AG04449 (cell line): ENCODE measurements at places on chromosomes 5 and 9.

GRCh38 chr5:27353970-27354369 is 315.6 kb upstream of the CDH9 start:
- DNase-seq: no peak

DNA sequence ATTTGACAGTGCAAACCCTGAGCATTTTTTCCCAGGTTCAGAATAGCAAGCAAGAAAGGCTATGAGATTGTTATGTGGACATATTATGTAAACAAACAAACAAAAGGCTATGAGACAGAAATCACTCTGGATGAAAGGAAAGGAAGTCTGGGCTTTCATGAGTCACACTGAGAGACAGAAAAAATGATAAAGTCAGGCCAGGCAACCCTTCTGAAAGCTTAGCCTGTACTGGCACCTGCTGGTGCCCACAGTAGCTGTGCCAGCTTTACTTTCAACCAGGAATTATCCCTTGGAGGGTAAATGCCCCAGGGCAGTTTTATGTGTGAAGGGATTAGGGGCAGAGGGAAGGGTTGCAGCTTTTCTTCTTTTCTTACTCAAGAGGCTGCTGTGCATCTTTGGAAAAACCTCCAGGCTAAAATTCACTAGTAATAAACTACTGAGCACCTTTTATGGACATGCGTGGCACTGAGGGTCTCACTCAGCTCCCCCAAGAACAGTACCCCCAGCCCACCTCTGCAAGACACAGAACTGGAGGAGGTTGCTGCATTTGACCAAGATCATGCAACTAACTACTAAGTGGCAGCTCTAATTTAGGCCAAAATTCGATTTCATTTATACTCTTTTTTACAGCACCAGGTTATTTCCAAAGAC is 41.7 kb downstream of the ACTL7B start:
- DNase-seq: peak; percentile 10

DNA sequence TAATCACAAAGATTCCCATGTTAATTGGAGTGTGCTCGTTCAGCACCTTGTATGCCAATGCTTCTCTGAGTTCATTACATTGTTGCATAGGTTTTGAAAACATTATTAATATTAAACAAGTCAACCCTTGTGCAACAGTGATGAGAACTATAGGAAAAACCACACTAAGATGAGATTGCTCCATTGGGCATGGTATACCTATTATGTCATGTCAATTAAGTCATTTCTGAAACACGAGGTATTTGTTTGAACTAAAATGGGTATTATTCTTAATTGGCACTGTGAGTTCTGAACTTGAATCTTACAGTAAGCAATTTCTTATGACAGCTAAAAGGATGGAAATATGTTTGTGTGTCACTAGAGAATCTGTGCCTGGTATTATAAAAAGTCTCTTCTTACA is 447.7 kb downstream of the EFNA5 start:
- DNase-seq: no peak

GRCh38 chr5:39648085-39648847 is 223.5 kb upstream of the DAB2 start:
- no peak for DNase-seq

- no peak for DNase-seq
These were observed 105.4 kb upstream of the PAM start for GRCh38 chr5:102649731-102650130.

DNA sequence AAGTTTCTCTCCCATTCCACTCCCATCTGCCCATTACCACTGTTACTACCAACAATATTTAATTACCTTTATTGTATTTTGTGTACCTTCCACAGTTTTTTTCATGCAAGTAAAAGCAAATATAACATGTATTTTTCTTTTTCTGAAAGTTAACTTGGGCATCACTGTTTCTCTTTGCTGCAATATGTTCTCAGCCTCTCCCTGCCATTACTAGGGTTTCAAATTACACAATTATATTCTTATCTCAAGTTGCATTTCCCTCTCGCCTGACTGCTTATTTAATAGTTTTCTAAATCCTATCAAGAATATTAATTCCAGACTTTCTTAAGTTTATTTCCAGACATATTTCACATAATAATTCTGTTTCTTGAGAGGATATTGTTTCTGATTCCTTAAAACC is 46.9 kb upstream of the GAS1 start:
- no peak for DNase-seq

DNA sequence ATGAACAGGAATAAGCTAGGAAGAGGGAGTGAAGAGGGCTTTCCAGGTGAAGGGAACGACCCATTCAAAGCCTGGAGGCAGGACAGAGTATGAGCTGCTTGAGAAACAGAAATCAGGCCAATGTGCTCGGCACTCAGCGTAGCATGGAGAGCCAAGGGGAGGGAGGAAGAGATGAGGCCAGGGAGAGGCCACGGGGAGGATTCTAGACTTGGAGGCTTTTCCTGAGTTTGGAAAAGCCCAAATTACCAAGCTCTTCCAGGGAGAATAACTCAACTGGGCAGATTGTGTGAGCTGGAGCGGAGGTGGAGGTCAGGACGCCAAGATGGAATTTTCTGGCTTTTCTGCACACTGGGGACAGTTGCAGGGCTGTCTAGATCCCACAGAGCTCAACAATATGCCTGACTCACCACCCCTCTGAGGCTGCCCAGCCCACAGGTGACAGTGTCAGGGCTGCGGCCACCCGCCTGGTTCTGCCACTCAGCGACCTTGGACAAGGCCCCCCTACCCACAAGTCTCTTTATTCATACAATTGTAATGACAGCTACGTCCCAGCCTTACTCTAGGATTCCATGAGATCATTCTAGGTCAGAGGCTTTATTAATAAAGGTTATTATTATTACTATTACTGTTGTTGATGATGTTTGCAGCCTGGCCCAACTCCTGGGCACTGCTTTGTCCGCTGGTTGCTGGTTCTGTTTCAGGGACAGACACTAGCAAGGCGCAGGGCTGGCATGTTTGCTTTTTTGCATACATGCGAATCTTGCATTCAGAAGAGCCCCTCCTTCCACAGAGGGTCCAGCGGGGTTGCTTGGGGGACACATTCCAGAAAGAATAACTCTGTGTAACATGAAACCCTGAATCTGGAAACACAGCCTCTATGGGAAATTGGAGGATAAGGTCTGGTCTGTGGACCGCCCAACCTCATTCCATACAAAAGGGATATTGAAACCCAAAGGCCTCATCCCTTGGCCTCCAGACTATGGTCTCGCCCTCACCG is 9.4 kb upstream of the LMX1B start:
- no peak for DNase-seq

DNA sequence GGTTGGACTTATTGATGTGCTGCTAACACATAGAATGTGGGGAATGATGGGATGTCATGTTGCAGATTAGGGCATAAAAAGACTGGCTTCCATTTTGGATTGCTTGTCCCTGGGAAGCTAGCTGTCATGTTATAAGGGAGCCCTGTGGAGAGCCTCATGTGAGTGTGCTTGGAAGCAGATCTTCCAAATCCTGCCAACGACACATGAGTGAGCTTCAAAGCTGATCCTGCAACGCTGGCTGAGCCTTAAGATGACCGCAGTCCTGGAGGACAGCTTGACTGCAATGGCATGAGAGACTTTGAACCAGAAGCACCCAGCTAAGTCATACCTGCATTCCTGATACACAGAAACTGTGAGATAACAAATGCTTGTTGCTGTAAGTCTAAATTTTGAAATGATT is 63.6 kb downstream of the NRG2 start:
- DNase-seq: no peak

DNA sequence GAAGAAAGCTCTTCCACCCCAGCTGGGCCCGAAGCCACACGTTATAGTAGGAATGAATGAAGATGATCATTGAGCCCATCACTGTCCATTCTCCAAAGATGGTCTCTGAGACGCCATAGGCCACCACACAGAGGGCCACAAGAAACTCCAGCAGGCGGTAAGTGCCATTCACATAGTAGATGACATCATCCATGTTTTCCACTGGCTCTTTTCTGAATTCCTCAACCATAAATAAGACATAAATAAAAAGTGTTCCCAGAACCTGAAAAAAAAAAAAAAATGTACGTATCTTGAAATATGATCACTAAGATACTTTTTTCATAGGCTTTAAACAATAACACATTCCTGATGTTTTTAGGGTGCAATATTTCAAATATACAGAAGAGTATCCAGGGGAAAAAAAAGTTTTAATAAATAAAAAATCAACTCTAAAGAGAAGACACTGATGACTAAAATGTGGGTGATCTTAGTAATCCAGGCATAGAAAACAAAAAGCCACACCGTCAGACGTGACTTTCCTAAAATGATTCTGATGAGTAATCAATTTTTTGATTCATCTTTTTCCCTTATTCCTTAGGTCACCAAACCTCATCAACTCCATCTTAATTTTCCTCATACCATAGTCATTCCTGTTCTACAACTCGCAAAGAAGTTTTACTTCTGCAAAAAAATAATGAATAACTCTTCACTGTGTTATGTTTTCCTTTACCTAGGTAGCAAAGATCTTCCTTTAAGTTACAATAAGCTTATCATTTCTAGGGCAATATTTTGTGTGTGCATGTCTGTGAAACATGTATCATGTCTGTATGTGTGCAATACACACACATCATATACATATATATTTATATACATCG is 47.8 kb downstream of the RNF145 start:
- no peak for DNase-seq

GRCh38 chr9:98057138-98057799 is 737 bp downstream of the NANS start:
- no peak for DNase-seq

DNA sequence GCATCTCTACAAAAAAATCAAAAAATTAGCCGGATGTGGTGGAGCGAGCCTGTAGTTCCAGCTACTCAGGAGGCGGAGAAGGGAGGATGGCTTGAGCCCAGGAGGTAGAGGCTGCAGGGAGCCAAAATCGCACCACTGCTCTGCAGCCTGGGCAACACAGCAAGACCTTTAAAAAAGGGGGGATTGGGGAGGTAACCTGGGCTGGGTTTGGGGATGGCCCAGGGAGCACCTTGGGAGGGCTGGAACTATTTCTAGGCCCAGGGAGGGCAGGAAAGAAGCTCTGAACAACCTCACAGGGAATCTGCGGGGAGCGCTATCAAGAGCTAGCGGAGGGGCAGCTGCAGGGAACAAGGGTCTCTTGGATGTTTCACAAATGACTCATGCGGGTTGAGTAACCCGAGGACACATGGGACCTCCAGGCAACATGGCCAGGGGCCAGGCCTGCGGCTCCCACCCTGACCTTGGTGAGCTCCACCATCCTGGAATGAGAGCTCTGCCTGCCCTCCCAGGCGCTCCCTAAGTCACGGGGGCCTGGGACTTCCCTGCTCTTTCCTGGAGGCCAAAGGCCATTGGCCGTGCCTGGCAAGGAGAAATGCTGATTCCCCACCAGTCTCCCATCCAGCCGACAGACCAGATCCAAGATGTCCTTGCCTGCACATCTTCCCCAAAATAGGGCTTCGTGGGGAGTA is 23.4 kb downstream of the SARDH start:
- DNase-seq: no peak

GRCh38 chr5:52690236-52690768 is 97.4 kb upstream of the ITGA1 start:
- no peak for DNase-seq

DNA sequence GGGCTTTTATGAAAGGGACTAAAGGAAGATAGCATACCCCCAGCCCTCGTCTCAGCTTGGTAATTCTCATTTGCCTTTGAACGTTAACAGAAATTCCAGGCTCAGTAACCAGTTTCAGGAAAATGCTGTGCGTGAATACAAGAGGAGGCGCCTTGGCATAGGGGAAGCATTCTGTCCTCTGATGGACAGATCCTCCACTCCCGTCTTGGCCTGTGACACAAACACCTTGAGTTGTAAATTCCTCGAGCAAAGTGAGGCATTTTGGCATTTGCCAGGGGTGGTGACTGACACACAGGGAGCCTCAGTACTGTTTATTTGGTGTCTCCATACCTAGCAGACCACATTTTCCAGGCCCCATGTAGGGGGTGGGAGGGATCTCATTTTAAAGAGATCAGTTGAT is 44.8 kb downstream of the APTX start:
- no peak for DNase-seq

DNA sequence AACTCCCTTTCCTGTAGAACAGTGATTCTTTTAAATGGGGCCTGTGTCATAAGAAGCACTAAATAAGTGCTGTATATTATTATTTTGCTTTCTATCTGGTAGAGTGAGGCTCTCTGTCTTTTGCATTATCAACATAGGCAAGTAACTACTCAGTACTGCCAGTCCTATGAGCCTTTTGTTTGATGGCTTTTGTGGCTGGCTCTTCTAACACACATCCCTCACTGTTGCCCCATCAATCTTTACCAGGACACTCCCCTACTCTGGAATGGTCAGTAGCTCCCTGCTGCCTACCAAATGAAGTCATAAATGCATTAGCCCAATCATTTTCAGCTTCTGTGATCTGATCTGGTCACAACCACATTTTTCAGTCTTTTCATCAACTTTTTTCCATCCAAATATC is 137.6 kb downstream of the INSYN2B start:
- DNase-seq: no peak

DNA sequence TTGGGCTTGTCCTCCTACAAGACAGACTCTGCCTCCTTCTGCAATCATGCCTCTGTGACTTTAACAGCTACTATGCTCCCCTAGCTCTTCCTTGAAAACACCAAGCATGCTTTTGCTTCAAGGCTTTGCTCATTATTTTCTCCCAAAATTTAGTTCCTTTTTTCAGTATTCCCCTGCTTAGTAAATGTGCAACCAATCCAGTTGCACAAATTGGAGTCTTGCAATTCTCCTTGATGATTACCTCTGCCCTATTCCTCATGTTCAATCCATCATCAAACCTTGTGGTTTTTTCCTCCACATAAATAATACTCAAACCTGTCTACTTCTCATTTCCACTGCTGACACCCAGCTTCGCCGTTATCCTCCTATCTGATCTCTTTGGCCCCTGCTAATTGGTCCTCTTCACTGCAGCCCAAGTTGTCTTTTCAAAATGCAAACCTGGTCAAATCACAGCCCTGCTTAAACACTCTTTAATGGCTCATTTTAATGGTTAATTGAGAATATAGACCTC is 296.3 kb downstream of the CWC27 start:
- no peak for DNase-seq

- DNase-seq: no peak
These were observed 335.6 kb upstream of the ITGA1 start for GRCh38 chr5:52452098-52452497.

- no peak for DNase-seq
These were observed 22.6 kb downstream of the DBH start for GRCh38 chr9:133658442-133659431.

- no peak for DNase-seq
These were observed 113.3 kb upstream of the RAD23B start for GRCh38 chr9:107169796-107170195.

GRCh38 chr9:136684339-136684738 is 2.9 kb downstream of the AGPAT2 start:
- no peak for DNase-seq
